Stimulated activated CD8-positive, alpha-beta memory T cell treated with anti-CD3 and anti-CD28 coated beads, Interleukin-12 subunit alpha, Interleukin-12 subunit beta, amount 100 ng/mL, for 1 hour (primary cell): ENCODE measurements at places on chromosomes 3 and 15.
A peak's percentile ranks its signal among the peaks of the same experiment; 100 is the strongest.

- DNase-seq, result no peak
Measured at GRCh38 chr3:160842021-160843005, 86.3 kb downstream of the PPM1L start.

DNA sequence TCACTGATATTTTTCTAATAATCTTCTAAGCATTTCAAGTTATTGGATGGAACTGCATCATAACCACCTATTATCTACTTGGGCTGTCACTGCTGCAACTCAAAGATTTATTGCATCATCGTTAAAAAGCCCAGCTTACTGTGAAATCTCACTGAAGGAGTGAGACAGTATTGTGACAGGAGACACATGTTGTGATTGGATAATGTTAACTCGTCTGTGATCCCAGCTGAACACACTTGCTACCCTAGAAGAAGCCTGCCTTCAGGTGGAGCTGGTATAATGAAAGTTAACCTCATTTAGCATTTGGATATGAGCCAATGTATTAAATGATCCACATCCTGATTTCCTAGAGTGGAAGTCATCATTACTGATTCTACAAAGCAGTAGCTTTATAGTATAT is 138.1 kb downstream of the MAP2K5 start:
- no peak for DNase-seq

DNA sequence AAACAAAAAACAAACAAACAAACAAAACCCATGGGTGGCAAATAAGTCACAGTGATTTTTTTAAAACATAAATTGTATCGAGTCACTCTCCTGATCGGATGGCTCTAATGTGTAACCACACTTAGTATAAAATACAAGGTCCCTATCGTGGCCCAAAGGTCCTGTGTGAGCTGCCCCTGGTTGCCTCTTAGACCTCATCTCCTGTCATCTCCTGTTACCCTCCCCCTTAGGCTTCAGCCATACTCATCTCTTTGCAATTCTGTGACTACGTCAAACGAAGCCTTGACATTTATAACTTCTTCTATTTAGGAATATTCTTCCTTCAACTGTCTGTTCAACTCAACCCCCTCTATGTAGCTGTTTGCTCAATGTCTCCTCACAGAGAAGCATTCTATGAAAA is 43.9 kb upstream of the TTBK2 start:
- DNase-seq, result no peak

- DNase-seq, result no peak
Measured at GRCh38 chr3:183369117-183369516, 59.3 kb downstream of the MCF2L2 start.

DNA sequence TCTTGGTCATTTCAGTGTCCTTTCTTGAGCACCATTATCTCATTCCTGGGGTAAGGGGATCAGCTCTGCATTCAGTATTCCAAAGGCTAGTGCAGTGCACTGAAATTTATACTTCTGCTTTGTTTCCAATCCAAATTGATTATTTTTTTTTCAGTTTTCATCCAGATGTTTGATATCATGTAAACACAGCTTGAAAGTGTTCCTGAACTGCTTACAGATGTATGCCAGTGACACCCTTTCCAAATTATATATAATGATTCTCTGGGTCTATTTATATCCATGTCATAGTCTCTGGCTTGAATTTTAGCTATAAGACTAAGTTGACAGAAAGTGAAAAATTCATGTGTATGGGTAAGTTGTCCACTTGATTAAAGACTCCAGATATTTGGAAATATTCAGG is 11.8 kb upstream of the TNFAIP8L3 start:
- no peak for DNase-seq

- no peak for DNase-seq
Measured at GRCh38 chr15:74400313-74400860, 32.9 kb upstream of the CYP11A1 start.

- no peak for DNase-seq
Measured at GRCh38 chr3:165434516-165434915, 238.3 kb upstream of the SLITRK3 start.

DNA sequence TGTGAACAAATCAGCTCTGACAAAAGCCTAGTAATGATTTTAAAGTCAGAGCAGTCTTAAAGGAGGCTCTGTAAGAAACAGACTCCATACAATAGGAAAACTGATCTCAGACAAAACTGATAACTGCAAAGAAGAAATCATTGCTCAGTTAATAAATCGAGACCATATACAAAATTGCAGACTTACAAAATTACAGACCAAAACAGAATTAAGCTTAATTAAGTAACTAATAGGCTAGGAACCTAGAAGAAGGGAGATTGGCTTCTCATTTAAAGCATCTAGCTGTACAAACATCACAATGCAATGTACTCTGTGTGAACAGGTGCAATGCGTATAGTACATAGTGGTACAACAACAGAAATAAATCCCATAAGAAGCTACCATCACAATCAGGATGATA is 46.3 kb downstream of the ZBTB20 start:
- no peak for DNase-seq

DNA sequence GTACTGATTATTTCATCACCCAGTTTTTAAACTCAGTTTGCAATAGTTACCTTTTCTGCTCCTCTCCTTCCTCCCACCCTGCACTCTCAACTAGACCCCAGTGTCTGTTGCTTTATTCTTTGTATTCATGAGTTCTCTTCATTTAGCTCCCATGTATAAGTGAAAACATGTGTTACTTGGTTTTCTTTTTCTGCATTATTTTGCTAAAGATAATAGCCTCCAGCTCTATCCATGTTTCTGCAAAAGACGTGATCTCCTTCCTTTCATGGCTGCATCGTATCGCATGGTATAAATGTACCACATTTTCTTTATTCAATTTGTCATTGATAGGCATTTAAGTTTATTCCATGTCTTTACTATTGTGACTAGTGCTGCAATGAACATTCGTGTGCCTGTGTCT is 79.0 kb downstream of the NAALADL2 start:
- DNase-seq, result no peak

DNA sequence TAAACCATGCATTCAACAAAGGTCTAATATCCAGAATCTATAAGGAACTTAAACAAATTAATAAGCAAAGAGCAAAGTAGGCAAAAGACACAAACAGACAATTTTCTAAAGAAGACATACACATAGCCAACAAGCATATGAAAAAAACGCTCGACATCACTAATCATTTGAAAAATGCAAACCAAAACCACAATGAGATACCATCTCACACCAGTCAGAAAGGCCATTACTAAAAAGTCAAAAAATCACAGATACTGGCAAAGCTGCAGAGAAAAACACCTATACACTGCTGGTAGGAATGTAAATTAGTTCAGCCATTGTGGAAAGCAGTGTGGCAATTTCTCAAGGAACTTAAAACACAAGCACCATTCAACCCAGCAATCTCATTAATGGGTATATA is 53.8 kb downstream of the FSIP1 start:
- DNase-seq, result no peak

GRCh38 chr15:81293728-81294515 is 30.0 kb downstream of the STARD5 start:
- DNase-seq, result peak; percentile 49

GRCh38 chr3:118882353-118882947 is 152.2 kb downstream of the IGSF11 start:
- DNase-seq, result peak; percentile 52

DNA sequence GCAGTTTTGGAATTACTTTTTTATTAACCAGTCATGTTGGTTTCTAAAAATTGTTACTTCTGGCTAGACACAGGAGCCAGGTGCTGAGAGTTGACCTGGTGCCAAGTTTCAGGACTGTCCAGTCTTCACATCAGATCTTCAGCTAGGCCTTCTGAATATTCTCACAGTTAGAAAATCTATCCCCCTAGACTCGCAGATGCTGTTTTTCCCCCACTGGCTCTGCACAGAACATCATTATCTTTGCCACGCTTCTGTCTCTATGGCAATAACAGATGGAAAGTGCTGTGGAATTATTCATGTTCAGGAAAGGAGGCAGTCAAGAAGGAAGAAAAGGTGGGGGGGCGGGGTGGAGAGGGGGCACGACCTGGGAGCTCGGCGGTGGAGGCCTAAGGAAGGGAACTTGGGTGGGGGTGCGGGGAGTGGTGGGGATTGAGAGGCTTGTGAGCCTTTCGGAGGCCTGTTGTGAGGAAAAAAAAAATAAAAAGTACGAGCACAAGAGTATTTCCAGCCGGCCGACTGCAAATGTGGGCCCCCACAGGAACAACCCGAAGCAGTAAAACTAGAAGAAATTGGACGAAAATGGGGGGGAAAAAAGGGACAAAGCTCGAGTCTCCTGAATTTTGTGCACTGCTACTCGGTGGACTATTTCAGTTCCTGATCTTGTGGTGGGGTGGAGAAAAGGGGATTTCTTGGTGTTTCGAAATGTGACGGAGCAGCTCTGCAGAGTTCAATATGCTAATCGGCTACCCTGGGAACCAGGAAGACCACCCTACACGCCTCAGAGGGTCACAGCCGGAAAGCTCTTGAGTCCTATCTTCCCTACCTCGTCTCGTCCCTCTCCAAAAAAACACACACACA is 1.5 kb upstream of the SKIL start:
- no peak for DNase-seq

DNA sequence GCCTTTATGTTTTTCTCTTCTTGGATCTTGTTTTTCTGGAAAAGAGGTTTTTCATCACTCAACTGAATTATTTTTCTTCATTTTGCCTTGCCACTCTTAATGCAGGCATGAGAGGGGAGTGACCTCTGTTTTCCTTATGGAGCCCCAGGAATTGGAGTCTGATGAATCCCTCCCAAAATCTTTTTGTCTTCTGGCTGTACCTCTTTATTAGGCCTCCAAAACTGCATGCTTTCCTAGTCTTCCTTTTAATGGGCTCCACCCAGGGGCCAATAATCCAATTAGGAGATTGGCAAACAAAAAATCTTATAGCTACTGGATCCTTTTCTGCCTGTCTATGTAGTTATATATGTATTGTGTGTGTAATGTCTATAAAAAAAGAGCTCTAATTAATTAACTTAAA is 192.4 kb upstream of the PEX5L start:
- DNase-seq, result no peak

DNA sequence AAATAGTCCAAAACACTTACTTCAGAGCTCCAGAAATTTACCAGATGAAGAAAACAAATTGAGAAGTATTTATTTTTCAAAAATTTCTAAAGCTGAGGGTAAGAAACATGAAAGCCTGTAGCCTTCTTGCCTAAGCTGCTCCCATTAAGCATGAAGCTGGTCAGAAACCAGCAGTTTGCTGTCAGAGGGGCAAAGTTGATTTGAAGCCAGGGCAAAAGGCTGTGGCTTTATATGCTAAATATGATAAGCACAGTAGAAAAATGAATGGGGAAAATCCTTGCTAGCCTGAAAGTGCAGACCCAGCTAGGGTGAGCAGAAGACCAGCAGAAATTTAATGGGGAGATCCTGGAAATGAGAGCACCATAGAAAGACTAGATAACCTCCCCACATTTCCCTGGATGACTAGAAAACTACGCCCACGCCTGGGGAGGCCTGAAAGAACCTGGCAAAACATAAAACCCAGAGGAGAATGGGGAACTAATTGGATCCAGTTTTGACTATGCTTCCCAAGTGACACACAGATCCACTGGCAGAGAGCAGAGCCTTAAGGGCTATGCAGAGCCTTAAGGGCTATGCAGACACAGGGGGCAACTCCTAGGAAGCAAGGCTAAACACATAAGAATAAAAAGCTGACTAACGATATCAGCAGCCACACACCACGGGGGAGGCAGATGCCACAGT is 43.0 kb upstream of the HEG1 start:
- DNase-seq, result no peak

GRCh38 chr3:64441861-64442260 is 216.6 kb upstream of the PRICKLE2 start:
- no peak for DNase-seq
